ENCODE measurements at places on chromosomes 2 and 18.
A peak's percentile ranks its signal among the peaks of the same experiment; 100 is the strongest.

GRCh38 chr2:68931149-68931711 is 21.5 kb downstream of the GKN2 start:
- DNase-seq = no peak

DNA sequence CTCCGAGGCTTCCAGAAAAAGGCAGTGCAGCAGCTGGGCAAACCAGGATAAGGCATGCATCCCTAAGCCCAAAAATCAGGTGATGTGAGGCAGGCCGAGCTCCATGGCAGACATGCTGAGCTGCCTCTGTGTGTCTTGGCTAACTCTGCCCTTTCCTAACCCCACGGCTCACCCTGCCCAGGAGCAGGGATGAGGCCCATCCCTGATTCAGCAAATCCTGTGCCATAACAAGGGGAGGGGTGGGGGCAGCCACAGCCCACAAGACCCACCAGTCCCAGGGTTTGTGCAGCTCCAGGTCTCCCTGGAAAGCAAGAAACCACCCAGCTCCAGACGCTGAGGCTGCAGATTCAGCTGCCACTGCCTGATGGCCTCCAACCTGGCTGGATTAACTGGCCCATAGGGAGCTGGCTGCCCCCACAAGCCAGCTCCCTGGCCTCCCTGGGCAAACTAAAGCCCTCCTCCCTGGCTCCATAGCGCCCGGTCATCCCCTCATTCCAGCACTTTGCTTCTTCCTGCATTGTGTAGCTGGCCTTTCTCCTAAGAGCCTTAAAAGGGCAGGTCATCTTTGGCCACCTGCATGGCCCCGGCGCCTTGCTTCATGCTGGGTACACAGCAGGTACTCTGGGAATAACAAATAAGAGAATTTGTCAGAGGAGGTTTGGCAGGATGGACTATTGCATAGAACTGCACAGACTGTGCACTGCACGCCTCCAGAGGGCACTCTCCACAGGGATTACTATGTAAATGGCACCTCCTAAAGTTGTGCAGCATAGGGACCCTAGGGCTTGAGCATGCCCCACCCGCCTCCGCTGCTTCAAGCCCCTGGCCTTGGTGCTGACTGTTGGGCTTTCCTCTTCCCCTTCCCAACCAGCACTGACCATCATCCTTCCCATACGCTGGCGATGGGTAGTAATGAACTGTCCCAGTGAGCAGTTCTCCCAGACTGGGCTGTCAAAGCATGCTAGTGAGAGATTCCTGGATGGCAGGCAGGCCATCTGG is 10.7 kb downstream of the STEAP3 start:
- DNase-seq = no peak

DNA sequence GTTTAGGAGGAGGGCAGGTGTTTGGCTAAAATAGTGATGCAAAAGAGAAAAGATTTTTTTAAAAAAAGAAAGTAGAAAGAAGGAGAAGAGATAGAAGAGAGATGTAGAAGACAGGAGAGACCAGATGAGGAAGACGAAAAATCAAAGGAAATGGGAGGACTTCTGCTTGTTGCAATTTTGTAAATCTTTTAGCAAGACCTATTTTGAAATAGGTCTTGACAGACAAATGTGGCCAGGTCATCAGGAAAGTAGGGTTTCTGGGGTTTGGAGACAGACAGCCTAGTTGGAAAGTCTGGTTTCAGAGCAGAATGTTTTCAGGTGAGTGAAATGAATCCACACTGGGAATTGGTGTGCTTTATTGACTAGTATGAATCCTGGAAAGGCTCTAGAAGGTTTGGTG is 104.5 kb upstream of the CAVIN2 start:
- DNase-seq = no peak

DNA sequence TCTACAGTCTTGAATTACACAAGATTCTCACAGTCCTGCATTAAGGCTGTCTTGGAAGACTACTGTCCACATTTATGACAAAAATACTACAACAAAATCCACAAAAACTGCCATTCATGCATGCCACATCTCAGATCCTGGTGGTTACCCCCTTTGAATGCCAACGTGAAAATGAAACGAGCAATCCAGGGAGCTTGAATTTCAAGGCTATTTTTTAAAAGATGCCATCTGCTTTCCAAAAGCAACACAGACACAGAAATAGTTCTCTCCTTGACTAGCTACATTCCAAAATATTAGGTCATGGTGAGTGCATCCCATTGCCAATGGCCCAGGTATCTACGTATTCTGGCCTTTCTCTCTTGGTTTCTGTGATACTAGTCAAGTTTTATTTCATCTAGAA is 36.3 kb downstream of the IRS1 start:
- DNase-seq = no peak

GRCh38 chr2:64448041-64448426 is 5.9 kb upstream of the LGALSL start:
- DNase-seq = no peak

DNA sequence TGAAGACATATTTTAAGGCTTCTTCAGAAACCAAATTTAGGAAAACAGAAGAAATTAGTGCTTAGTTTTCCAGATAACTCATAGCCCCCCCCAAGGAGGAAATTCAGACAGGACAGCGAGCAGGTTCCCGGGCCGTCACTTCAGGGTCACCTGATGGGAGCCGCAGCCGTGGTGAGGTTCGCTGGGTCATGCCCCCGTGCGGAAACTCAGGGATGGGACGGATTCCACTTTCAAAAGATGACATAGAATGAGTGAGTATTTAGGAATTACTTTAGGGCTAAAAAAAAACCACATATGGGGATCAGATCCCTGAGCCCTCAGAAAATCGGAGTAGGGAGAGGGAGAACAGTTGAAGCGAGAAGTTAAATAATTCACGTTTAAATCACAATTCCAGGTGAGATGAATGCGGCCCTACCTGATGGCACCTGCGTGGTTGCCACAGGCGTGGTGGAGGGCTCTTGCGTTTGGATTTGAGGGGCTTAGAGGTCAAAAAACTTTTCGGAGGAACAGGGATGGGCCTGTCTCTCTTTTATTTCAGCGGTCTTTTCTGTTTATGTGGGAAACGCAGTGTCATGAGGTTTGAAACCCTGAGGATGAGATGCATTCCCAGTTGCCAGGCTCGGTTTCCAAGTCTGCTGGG is 114.4 kb downstream of the NFATC1 start:
- no peak for DNase-seq

GRCh38 chr2:126979039-126980003 is 80.6 kb downstream of the TEX51 start:
- DNase-seq = no peak

GRCh38 chr2:71710367-71711132 is 257.2 kb downstream of the DYSF start:
- DNase-seq = no peak

DNA sequence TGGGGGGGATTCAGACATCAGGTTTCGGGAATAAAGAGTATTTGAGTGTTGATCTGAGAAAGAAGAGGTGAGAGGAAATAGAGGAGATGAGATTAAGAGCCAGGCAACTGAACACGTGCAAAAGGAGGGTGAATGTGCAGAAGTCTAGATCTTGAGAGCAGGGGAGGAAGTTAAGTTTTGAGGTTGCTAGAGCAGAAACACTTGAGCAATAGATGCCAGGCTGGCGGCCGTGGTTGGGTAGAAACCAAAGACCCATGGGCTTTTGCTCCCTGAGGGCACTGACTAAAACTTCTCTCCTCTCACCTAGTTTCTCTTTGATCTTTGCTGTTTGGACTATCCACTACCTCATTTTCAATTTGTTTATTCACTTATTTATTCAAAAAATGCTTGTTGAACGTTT is 116.0 kb downstream of the CDC42EP3 start:
- no peak for DNase-seq

GRCh38 chr2:80117401-80117800 is 187.2 kb downstream of the LRRTM1 start:
- DNase-seq = no peak

GRCh38 chr2:100301881-100302584 is 20.3 kb downstream of the LONRF2 start:
- DNase-seq = no peak

GRCh38 chr2:172927641-172928357 is 147.8 kb upstream of the MAP3K20 start:
- no peak for DNase-seq

DNA sequence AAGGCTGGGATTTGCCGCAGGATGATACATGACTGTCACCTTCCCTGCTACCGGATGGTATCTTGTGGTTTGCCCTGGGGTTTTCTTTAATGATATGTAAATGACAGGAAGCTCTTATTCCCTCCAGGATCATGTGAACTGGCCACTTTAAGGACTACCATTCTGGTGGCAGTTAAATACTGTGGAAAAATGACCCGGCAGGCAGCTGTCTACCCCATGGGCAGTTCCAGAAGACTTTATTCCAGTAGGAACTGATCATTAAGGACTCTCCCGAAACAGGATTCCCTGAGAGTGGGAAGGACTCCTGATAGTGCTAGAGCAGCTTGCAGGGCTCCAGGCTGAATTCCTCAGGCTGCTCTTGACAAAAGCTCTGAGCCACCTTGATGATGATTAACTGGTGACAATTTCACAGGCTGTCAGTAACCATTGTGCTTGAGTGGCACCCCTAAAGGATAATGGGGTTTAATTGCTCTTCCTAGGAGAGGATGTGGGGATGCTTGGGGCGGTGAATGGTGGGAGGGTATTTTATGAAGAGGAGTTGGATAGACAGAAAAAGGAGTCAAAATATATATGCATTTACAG is 212.0 kb downstream of the CPS1 start:
- DNase-seq = no peak

GRCh38 chr2:216690853-216691741 is 4.3 kb downstream of the IGFBP5 start:
- no peak for DNase-seq

DNA sequence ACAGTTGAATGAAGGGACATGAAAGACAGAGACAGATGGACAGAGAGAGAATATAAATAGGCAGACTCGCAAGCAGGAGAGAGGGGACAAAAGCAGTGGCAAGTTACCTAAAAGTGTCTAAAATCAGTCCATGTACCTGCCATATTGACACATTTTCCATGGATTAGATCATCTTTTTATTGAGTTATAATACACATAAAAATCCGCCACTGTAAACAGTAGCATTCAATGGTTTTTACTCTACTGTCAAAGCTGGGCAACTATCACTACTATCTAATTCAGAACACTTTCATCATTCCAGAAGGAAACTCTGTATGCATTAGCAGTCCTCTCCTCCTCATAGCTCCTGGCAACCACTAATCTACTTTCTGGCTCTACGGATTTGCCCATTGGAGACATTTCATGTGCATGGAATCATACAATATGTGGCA is 10.1 kb downstream of the CFAP210 start:
- DNase-seq = no peak

GRCh38 chr2:3451169-3451568 is 68.2 kb downstream of the ADI1 start:
- no peak for DNase-seq

GRCh38 chr18:24989760-24990593 is 362.0 kb downstream of the ZNF521 start:
- no peak for DNase-seq

- no peak for DNase-seq
Measured at GRCh38 chr2:1598041-1598710, 146.1 kb downstream of the PXDN start.

GRCh38 chr18:54127759-54128378 is 96.6 kb downstream of the MBD2 start:
- no peak for DNase-seq

- no peak for DNase-seq
Measured at GRCh38 chr2:217357886-217358620, 498.2 kb upstream of the TNP1 start.

DNA sequence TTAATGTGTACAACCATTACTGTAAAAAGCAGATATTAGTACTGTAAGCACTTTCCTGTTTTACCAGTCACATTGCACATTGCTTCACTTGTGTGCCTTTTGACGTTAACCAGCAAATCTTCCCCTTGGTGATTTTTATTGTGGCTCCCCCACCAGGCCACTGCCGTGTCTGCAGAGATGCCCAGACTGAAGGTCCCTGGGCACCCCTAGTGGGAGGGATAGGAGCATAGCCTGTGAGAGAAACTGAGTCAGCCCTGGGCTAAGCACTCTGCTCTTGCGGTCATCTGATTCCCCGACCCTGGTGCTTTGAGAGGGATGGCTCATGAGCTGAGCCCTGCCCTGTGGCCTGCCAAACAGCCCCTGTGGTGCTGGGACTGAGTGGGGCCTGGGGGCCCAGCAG is 73.4 kb downstream of the INPP4A start:
- peak; percentile 29 for DNase-seq

GRCh38 chr18:49875783-49876182 is 62.5 kb upstream of the ACAA2 start:
- no peak for DNase-seq

DNA sequence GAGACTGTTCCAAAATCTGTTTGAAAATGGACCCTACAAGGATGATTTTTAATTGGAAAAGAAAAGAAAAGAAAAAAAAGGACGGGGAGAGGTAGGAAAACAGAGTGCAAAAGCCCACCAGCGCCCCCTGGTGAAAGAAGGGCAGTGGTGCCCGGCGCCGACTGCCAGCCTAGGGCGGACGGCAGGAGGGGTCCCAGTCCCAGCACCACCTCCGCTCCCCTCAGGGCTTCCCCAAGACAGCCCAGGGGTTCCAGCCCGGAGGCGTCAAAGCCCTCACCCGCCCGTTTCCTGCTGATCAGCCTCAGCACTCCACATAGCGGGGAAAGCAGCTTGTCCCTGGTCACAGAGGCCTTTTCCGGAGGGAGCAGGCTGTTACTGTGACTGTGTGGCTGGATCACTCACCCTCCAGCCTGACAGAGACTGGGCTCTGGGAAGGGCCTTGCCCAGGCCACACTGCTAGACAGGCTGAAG is 213.9 kb downstream of the TFCP2L1 start:
- DNase-seq = no peak

DNA sequence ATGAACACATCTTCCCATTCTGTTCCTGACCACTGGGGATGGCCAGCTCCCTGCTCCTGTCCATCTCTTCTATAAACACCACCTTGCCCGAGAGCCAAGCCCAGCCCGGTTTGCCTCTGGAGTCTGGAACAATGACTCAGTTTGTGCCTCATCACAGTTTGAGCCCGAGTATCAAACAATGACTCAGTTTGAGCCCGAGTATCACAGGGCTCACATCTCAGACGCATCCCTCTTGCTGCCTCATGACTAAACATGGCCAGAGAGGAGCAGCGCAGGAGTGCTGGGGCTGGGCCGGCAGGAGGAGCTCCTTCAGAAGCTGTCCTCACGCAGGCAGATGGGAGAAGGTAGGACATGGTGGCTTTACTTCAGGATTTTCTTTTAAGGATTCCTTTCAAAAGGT is 68.7 kb downstream of the PXDN start:
- DNase-seq = no peak

- DNase-seq = no peak
Measured at GRCh38 chr2:224217233-224217961, 178.3 kb upstream of the SERPINE2 start.

GRCh38 chr18:44691148-44691925 is 10.6 kb downstream of the SETBP1 start:
- no peak for DNase-seq

GRCh38 chr2:157173740-157174184 is 83.7 kb upstream of the GALNT5 start:
- DNase-seq = no peak

- DNase-seq = no peak
Measured at GRCh38 chr2:241050624-241051577, 51.2 kb downstream of the MTERF4 start.

DNA sequence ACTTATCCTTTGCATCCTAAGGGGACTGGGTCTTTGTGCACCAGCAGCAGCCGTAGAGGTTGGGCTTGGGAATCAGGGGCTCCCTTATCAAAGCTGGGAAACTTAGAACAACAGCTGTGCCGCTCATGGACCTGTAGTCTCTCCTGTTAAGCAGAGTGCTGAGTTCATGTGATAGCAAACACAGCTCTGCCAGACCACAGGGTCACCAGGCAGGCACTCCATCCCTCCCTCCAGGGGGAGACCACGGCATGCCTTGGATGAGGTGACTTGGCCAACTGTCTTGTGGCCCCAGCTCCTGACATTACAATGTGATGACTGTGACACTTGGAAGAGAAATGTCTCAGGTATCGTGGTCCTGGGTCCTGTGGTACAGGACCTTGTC is 60.0 kb downstream of the DGKD start:
- no peak for DNase-seq

Data from stimulated activated CD4-positive, alpha-beta T cell treated with anti-CD3 and anti-CD28 coated beads, TNF-alpha, amount 100 ng/mL, for 1 hour (primary cell).